Activated naive CD8-positive, alpha-beta T cell treated with anti-CD3 and anti-CD28 coated beads, Interleukin-2, amount 10 ng/mL, durations not matched to agents 7 days and 5 days (primary cell): ENCODE measurements at places on chromosomes 13 and 19. TPM values are rescaled to one million over a fixed set of nuclear protein-coding genes. Genes with fewer than 3 reads are reported as not detected.

SLC17A7 gene
- total RNA-seq, result 0.14 TPM

DLL3 gene
- total RNA-seq, result 0.23 TPM

CLEC4G gene
- total RNA-seq, result not detected

- H3K36me3 ChIP-seq, result peaks cover 6% of the 10 kb centered on the region
- H3K27ac ChIP-seq, result peak overlapping the region; percentile 84
- H3K4me3 ChIP-seq, result peak overlapping the region; percentile 21
- H3K27me3 ChIP-seq, result peaks cover 6% of the 10 kb centered on the region
Measured at GRCh38 chr19:39705578-39706188, 1.4 kb downstream of the LGALS14 start.

- no peak overlapping the region for H3K4me3 ChIP-seq
- no peak overlapping the region for H3K27ac ChIP-seq
- H3K4me1 ChIP-seq, result no peaks in the 10 kb centered on the region
- H3K36me3 ChIP-seq, result no peaks in the 10 kb centered on the region
- no peak for DNase-seq
Measured at GRCh38 chr13:97648171-97648880, 214.4 kb downstream of the RAP2A start.

DNA sequence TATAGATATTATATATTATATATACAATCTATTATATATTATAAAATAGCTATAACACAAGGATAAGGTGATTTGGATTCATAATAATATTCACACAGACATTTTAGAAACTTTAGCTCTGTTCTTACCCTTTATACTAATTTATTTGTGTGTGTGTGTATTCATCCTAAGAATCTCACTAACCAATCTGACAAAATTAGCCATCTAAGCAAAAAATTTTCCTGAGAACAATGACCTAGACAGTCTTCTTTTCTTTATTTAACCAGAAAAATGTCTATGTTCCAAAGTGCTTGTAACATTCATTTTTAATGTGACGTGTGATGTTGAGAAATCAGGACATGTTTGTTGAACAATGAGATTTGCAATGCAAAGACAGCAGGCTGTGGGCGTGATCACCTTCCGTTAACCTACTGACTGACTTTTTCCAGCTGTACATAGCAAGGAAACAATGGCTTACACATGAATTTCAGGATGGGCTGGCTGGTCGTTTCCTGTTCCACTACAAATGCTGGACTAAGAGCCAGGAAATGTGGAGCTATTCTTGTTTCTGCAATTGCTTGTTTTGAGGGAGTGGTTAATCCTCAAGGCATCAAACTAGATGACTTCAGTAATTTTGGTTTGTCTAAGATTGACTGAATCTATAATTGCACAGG, 634.6 kb upstream of the ARGLU1 start:
- H3K27me3 ChIP-seq, result no peaks in the 10 kb centered on the region
- H3K4me1 ChIP-seq, result peaks cover 2% of the 10 kb centered on the region
- H3K4me3 ChIP-seq, result no peak overlapping the region

DNA sequence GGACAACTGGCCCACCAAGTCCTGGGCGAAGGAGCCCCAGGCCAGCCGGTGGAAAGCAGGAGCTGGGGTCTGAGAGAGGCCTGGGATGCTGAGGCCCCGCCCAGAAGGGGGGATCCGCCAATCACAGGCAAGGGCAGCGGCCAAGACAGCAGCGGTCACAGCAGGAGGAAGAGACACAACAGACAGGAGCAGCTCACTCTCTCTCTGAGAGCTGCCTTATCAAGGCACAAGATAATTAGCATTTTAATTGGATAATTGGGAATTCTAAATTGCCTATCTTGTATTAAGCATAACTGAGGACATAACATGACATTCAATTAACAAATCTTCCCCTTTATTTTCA, 46.2 kb downstream of the CEBPG start:
- DNase-seq, result no peak
- no peak overlapping the region for H3K27ac ChIP-seq
- no peak overlapping the region for H3K4me3 ChIP-seq
- H3K36me3 ChIP-seq, result no peaks in the 10 kb centered on the region
- no peaks in the 10 kb centered on the region for H3K27me3 ChIP-seq
- peaks cover 2% of the 10 kb centered on the region for H3K4me1 ChIP-seq

GRCh38 chr19:46514589-46515289, 19.1 kb upstream of the PNMA8B start:
- no peak overlapping the region for H3K4me3 ChIP-seq
- H3K27ac ChIP-seq, result peak overlapping the region; percentile 43
- DNase-seq, result no peak
- H3K27me3 ChIP-seq, result peaks cover 15% of the 10 kb centered on the region

DNA sequence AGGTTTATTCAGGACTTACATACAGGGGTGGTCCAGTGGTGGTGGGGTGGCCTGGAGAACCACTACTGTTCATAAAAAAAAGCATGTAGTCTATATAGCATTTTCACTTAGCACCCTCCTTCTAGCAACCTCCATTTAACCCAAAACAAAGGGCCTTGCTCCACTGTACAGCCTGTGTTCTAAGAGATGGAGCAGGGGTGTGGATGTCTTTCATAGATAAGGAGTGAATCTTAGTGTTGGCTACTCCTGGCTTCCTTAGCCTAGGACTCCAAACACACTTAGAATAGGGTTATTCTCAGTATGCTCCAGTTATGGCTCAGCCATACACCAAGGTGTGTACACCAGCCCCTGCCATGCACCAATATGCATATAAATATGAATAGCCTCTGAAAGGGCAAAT, 95.2 kb downstream of the ELF1 start:
- H3K4me1 ChIP-seq, result peaks cover 14% of the 10 kb centered on the region
- H3K4me3 ChIP-seq, result no peak overlapping the region
- no peak overlapping the region for H3K27ac ChIP-seq

DNA sequence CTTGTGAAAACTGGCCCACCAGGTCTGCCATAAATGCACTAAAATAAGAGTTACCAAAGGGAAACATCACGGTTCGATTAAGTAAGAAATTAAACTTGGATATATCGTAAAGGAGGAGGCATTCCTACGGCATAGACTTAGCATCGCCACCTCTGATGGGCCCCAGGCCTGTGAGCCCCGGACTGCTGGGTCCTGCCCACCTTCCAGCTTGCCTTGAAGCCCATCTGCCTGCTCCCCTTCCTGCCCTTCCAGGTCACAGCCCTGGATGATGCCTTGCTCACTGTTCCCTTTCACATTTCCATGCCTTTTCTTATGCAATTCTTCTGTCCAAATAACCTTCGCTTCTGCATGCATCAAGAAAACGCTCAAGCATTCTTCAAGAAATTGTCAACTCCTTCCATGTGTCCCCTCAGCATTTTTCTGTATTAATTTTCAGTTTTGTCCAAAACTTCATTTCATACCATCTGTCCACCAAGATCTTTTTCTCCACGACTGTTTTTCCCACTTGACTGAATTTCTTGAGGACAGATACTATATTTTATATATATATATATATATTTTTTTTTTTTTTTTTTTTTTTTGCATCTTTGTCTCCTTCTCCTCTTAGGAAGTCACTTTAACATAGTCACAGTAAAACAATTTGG, 91.2 kb downstream of the DOCK9 start:
- no peak overlapping the region for H3K4me3 ChIP-seq
- peaks cover 6% of the 10 kb centered on the region for H3K4me1 ChIP-seq
- H3K27me3 ChIP-seq, result no peaks in the 10 kb centered on the region
- no peak overlapping the region for H3K27ac ChIP-seq
- DNase-seq, result no peak

DNA sequence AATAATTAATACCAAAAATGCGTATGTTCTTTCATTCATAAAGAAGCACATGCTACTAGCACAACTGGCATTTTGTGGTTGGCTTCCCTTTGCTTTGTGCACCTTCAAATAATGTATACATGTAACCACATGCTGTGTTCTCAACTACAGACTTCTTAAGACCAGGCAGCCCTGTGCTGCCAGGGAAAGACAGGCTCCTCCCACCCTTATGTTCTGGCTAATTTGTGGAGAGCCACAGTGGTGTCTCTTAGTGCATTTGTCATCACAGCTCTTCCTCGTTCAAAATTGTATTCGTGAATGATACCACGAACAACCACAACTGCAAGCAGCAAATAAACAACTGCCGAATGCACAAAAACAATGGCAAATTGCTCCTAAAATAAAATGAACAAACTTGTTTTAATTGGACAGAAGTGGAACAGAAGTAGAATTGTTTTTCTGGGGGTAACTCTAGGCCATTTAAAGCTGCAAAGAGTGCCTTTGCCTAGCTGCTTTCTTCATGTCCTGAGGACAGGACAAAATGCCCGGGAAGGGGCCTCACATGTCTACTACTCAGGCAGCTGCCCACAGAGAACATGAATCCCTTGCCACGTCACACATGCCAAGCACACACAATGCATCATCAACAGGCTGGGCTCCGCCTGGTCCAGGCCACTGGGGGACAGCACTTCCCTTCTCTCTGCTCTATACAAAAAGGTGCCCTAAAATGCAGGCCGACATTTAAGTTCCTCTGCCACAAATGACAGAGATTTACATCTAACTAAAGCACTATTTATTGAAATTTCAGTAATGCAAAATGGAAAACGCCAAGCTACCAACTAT, 21.7 kb downstream of the IRS2 start:
- H3K27ac ChIP-seq, result no peak overlapping the region
- peaks cover 11% of the 10 kb centered on the region for H3K4me1 ChIP-seq
- DNase-seq, result no peak
- H3K27me3 ChIP-seq, result no peaks in the 10 kb centered on the region
- H3K36me3 ChIP-seq, result peaks cover 1% of the 10 kb centered on the region

DNA sequence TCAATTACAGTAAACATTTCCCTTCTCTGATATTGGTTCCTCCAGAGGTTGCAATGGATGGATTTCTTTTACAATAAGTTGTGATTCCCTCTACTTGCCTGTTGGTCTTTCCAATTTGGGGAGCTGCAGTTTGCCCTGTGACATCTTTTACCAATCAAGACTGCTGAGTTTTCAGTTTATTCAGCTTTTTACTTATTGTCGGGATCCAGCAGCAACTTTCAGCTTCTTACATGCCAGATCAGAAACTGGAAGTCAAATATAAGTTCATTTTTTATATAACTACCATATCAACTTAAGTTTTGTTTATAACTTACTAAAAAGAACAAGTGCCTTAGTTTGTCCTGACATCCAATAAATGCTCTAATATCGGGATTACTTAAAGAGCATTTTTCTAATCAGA, 10.5 kb downstream of the OR10H3 start:
- peaks cover 30% of the 10 kb centered on the region for H3K27me3 ChIP-seq
- no peaks in the 10 kb centered on the region for H3K4me1 ChIP-seq
- H3K4me3 ChIP-seq, result no peak overlapping the region
- no peak overlapping the region for H3K27ac ChIP-seq

GRCh38 chr19:45336696-45337251, 3.8 kb upstream of the KLC3 start:
- H3K27me3 ChIP-seq, result peaks cover 7% of the 10 kb centered on the region
- no peak overlapping the region for H3K27ac ChIP-seq
- no peak for DNase-seq
- H3K4me1 ChIP-seq, result peaks cover 6% of the 10 kb centered on the region
- H3K36me3 ChIP-seq, result no peaks in the 10 kb centered on the region
- H3K4me3 ChIP-seq, result no peak overlapping the region

DNA sequence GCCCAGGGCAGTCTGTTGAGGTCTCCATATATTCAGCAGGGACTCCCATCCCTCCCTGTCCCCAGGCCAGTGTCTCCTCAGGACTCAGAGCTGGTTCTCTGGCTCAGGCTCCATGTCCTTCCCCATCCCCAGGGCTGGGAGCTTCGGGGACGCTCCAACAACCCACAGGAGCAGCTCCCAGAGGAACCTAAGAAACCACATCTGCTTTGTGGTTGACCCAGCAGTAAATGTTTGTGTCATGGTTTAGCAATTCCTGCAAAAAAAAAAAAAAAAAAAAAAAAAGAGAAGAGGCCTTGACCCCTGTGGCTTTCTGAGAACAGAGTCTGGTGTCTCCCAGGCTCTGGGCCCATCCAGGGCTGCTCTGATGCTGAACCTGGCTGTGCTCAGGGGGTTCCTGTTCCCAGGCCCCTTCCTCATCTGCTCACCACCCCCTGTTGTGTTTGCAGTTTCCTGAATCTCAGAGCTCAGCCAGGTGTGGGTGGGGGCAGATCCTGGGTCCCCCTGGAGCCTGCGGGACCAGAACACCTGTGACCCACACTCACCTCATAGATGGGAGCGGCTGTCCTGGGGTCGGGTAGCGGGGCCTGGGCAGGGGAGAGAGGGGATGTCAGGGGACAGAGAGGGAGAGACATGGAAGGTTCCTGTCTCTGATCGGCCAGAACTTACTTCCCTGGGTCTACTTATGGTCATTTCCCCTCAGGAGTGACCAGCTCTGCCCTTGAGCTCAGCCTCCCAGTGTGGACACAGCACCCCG, 25.2 kb upstream of the CEACAM1 start:
- H3K4me3 ChIP-seq, result no peak overlapping the region
- no peak for DNase-seq

DNA sequence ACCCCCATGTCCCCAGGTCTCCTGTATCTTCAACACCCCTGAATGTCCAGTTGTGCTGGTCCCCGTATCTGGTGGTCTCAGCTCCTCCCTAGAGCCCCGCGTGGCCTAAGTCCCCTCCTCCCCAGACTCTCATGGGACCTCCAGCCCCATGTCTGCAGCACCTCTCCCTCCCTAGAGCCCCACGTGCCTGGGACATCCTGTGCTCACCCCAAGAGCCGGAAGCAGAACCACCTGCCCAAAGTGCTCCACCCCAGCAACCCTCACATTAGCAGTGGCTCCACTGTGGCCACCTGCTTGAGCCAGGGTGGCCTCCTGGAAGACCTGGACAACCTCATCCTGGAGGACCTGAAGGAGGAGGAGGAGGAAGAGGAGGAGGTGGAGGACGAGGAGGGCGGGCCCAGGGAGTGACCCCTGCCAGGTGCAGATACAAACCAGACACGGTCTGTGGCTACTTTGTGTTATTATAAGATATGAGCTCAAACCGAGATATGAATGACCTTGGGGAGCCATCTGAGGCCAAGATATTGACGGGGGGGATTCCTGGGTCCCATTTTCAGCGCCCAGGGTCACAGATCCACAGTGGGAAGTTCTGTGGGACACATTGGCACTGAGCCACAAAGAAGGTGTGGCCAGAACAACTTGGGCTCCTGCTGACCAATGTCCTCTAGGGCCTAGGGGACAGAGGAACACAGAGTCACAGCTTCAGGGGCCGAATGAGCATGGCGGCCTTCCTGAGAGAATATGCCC, 6.0 kb downstream of the SHFL start:
- H3K27ac ChIP-seq, result peak overlapping the region; percentile 18
- no peaks in the 10 kb centered on the region for H3K27me3 ChIP-seq
- H3K4me3 ChIP-seq, result peak overlapping the region; percentile 16
- H3K36me3 ChIP-seq, result peaks cover 48% of the 10 kb centered on the region
- DNase-seq, result no peak

DNA sequence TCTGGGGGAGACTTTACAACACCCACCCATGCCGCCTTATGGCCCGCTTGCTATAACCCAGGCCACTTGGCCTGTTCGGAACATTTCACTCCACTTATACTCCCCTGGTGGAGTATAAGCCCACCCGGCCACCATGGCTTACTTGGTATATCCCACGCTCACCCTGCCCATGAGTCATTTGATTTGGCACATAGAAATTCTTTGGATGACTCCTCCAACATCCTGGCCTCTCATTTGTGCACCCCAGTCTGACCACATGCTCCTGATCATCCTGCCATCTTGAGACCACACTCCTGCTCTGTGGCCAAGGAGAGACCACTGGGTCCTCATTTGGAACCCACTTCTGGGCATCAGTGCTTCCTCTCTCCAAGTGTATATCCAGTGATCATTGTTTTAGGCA, 5.2 kb downstream of the SPACA6 start:
- H3K27ac ChIP-seq, result no peak overlapping the region
- DNase-seq, result no peak
- peaks cover 3% of the 10 kb centered on the region for H3K36me3 ChIP-seq
- H3K27me3 ChIP-seq, result peaks cover 8% of the 10 kb centered on the region
- peaks cover 6% of the 10 kb centered on the region for H3K4me1 ChIP-seq
